ENCODE measurements at places on chromosomes 4 and X.

- DNase-seq = no peak
Measured at GRCh38 chr4:128608006-128608405, 201.5 kb upstream of the JADE1 start.

DNA sequence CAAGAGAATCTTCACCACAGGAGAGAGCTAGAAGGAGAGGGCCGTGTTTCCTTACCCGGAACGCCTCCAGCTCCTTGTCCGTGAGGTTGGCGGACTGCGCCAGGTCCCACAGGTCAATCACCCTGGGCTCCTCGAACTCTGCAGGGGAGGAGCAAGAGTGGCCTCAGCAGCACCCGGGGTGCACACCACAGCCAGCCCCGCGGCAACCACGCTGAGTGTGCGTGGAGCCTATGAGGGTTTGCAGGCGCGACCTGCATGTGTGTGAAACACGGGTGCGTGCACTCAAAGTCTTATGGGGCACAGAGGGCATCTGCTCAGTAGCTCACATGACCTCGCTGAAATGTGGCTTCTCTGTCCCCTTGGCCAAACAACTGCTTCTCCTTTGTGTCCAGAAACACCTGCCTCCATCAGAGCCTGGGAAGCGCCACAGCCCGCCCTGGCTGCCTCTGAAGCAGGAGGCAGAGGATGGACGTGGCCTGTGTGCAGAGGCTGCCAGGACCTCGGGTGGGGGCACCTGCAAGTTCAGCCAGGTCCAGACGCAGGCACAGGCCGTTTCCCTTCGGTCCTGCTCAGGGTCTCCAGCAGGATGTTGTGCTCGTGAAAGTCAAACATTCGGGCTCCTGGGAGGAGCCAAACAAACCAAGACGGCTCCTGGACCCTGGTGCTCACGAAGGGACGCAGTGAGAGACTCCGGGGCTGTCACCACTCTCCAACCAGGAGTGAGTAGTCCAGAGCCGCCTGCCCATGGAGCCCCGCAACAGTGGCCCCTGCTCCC, 16.0 kb downstream of the LRPAP1 start:
- no peak for DNase-seq

DNA sequence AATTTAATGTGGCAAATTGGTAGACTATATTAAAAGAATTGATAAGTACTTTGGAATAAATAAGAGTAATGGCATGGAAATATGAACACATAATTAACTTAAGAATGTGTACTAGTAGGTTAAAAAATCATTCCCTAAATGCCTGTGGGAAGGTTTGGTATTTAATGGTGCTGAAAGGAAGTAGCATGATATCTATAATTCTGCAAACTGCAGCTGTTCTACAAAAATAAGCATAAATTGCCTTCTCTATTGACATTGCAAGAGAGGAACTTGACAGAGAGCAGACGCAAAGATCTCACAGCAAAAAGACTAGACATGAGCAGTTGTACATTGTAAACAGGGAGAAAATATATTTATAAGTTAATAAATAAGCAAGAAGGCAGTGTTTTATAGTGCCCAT, 752.5 kb upstream of the PCDH10 start:
- no peak for DNase-seq

DNA sequence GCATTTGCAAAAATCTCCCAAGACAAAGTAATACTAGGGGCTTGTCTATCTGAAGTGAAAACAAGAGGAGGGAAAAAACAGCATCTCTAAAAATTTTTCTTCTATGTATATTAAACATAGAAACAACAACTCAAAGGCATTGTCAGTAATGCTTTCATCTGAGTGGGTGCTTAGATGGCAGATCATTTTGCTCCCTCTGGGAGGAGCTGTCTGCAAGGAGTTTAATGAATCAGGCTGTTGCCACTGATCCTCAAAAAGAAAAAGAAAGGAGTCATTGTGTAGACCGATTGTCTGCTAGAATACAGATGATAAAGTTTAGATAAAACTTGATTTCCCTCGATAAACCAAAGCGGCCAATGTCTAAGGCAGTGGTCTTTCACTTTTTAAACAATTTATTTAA, 49.7 kb upstream of the KLHL8 start:
- DNase-seq = no peak

- DNase-seq = no peak
Measured at GRCh38 chr4:183517781-183518180, 12.9 kb downstream of the ING2 start.

- DNase-seq = no peak
Measured at GRCh38 chrX:72297953-72298730, 7.6 kb downstream of the CITED1 start.

- no peak for DNase-seq
Measured at GRCh38 chr4:114310296-114310925, 288.2 kb upstream of the UGT8 start.

GRCh38 chr4:97104006-97104405, 1039.3 kb downstream of the STPG2 start:
- no peak for DNase-seq

DNA sequence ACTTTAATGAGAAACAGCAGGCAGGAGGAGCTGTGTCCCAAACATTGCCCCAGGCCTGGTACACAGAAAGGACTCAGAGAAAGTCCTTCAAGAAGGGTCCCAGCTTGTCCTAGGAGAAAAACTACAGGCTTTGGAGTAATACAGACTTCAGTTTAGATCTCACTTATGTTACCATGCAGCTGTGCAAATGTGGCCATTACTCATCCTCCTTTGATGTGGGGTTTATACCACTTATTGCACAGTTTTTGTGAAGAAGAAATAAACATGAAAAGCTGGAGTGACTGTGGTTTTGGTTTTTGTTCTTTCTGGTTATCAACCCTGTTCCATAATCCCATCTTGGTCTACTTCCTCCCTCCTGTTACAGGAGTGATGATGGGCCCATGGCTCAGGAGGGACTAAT, 8.1 kb upstream of the CYTL1 start:
- no peak for DNase-seq

- no peak for DNase-seq
Measured at GRCh38 chr4:102527695-102528283, 26.6 kb downstream of the NFKB1 start.

DNA sequence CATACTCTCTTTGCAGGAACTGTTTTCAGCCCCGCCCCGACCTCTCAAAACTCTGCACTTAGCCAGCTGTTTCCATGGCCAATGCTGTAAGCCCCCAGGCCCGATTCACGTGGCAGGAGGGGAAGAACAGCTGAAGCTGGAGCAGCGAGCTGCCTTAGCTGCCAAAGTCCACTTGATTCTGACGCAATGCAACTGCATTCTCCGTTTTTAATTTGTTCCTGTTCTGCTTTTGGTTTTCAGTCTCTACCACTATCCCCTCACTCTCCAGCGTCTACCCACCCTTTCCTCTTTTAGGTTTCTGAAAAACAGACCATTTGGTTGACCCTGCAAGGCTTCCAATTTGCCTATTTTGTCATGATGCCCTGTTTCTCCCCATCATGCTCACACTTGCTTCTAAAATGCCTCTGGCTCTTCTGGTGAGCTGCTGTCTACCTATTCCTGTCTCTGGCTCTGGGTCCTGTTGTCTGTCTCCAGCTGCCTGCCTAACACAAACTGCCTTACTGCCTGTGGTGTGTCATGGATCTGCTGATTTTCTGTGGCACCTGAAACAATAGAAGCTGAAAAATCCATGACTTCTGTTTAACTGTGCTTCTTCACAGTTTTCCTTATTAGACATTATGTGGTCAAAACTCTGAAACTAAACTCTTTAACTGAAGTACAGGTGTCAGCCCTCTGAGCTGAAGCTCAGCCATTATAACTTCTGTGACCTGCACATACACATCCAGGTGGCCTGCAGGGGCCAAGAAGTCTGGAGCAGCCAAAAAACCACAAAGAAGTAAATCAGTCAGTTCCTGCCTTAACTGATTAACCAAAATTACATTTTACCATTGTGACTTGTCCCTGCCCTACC, 160.5 kb upstream of the AGTR2 start:
- DNase-seq = no peak

DNA sequence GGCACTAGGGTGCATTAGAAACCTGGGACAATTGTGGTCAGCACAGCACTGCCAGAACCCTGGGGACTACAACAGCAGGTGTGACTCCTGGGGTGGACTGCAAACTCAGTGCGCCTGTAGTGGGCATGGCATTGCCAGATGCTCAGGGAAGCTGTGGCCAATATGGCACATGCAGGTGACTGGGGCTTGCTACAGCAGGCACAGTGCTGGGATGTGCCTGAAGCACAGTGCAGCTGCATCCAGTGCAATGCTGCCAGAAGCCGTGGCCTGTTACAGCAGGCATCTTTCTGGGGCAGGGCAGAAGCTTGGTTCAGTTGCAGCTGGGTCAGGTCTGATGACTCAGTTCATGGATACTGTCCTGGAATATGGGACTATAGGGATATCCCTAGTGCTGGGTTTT, 445.8 kb downstream of the CCSER1 start:
- DNase-seq = no peak

- no peak for DNase-seq
Measured at GRCh38 chrX:138763761-138764160, 52.2 kb upstream of the FGF13 start.

GRCh38 chrX:3577551-3577950, 135.9 kb downstream of the PRKX start:
- no peak for DNase-seq
